NCI-H1417 (cell line): ENCODE measurements at places on chromosomes 13 and 19.

GRCh38 chr19:35618857-35619256 is 6.3 kb downstream of the HAUS5 start:
- DNase-seq = no peak

DNA sequence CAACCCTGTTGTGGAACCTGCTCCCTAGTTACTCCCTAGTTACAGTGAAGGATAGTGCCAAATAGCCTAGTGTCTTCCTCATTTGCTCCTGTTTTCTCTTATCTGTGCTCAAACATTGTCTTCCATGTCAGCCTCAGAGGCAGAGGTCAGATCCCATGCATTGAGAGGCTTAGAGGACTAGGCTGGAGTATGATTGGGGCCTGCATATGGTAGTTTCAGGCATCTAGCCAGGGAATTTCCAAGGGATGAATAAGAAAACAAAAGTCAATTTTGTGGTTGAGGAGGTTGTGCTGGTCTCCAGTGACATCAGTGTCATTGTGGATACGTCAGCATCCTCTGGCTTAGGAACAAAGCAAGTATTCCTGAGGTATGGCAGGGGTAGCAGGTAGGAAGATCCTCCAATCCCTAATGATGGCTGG is 9.4 kb downstream of the ZNF546 start:
- no peak for DNase-seq

DNA sequence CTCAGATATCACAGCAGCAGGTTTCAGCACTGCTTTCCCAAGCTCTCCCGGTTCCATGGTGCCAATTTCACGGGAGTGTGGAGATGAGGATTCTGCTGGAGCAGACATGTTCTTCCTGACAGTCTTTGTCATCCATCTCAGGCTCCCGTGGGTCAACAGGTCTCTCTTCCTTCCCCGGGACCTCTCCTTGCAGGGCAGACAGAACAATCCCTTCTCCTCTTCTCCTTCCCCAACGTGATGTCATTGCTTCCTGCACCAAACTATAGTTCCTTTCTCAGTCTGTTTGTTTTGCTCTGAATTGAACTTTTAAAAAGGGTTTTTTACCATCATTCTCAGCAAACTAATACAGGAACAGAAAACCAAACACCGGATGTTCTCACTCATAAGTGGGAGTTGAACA is 107.9 kb downstream of the ZNF536 start:
- no peak for DNase-seq

DNA sequence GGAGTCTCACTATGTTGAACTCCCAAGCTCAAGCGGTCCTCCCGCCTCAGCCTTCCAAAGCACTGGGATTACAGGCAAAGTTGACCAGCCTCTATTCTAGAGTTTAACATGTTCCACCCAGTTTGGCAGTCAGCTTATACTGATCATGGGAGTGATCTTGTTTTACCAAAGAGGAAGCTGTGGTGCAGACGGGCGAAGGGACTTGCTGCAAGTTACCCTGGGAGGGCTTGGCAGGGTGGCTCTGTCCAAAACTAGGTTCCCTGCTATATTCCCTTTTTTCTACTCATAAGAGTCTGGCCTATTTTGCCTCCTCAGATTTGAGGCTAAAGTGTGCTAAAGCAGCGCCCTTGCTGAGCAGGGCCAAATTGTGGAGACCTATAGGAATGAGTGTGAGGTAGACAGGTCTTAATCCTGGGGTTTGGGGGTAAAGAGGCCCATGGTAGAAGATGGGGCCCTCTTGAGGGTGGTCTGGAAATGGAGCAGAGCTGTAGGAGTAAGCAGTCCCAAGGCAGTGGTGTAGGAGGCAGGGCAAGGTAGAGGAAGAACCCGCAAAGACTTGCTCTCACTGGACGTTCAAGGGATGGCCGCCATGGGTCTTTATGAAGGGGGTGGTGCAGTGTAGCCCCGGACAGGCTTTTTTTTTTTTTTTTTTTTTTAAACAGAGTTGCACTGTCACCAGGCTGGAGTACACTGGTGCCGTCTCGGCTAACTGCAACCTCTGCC is 3.3 kb downstream of the RPS19 start:
- no peak for DNase-seq

- no peak for DNase-seq
Observed at GRCh38 chr19:41324921-41325639, 15.1 kb downstream of the CCDC97 start.

DNA sequence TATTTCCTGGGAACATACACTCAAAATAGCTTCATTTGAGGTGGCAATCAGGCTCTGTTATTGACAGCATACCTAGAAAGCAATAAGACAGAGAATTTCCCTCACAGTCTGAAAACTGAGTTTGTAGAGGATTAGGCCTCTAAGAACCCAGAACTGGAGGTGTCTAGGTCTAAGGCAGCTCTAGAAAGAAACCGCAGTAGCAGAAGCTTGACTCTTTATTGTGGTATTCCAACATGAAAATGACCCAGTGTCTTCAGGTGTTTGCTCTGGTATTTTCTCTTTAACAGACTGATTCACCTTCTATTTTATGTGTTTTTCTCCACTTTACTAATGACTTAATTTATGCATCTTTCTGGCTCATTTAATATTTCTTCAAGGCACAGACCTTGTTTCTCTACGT is 8.5 kb downstream of the COG6 start:
- DNase-seq = no peak

GRCh38 chr13:75226733-75227435 is 255.1 kb downstream of the TBC1D4 start:
- DNase-seq = no peak

DNA sequence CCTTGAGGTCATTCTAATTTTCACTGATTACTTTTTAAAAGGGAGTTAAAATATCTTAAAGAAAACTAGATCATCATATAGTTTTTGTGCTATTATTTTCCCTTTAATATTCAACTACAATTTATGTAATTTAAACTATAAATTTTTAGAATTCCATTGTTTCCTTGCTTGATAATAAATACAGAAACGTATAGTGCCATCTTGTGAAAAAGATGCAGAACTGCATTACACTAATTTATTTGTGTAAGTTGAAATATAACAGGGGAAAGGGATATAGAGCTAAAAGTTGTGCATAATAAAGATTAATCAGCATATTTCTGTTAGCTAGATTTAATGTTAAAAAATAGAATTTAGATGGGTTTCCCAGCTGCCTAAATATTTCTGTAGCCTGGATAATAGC is 61.5 kb upstream of the TDRD3 start:
- DNase-seq = peak; percentile 56

DNA sequence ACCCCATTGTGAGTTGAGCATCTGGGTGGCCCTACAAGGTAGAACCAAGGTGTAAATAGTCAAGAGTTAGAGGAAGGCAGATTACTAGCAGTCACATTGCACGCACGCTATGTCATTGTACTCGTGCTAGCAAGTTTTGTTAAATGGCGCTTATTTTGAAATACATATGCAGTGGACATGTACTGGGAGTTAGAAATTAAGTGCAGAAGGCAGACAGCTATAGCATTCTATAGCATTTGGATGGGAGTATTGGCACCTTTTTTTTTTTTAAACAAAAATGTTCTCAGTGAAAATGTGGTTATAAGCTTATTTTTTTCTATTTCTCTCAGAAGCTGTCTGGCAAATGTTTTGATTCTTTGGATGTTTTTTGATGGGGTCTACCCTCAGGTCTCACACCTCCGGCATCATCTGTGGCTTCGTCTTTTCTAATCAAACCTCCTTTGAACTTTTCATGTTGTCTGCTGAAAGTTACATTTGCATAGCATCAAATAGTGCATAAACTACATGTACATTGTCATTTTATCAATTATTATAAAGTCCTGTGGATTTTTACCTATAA is 68.1 kb downstream of the ARHGEF7 start:
- DNase-seq = no peak

DNA sequence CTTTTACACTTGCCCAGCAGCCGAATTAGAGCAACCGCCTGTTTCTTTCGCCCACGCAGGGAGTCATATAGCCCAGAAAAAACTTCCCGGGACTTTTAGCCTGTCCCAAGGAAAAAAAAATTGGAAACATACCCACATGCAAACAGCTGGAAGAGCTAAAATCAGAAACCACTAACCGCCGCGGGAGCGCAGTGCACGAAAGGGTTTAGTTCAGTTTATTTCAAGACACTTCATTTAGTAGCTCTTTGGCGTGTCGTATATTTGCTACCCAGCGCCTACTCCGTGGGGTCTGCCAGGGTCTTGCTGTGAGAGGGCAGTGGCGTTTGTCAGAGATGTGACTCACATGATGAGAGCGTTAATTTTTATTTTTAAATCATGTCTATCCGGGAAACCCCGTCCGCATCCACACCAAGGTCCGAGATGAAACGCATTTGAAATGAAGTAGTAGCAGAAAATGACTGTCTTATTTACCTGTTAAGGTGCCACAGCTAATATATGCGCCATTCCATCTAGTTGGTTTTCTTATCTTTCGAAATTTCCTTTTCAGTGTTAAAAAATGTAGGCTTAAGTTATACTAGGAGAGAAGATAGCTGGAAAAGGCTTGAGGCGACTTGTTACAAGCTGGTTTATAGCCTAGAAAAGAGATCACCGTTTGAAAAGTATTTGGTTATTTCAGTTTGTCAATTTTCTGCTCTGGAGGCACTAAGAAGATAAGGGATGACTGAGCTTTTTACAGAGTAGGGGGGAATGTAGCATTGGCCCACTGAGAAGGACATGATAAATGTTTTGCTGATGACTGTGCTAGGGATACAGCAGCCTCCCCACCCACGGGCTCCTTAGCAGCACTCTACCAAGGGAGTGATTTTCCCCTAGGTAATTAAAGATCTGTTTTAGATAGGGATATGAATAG is 1.7 kb downstream of the KLF5 start:
- peak; percentile 69 for DNase-seq

DNA sequence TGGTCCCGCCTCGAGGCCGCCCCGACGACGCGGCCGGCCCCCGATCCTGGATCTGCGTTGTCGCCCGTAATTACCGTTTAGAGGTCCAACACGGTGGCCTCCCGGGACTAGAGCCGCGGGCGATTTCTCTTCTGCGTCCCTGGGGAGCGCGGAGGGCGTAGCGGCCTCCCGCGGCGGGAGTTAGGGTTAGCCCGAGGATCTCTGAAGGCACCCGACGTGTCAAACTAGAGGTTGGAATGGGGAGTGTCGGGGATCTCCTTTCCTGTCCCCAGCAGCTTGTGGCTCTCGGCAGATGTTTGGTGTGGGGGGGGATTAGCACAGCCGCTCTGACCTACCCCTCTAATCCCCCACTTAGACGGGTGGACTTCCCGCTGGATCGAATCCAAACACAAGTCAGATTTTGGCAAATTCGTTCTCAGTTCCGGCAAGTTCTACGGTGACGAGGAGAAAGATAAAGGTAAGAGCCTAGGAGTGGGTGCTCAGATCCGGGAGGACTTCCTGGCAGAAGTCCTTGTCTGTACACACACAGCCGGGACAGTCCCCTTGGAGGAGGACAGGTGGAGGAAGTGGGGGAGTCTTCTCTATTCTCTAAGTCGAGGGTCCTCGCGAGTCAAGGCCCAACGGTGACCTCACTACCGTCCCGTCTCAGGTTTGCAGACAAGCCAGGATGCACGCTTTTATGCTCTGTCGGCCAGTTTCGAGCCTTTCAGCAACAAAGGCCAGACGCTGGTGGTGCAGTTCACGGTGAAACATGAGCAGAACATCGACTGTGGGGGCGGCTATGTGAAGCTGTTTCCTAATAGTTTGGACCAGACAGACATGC is 581 bp downstream of the CALR start:
- DNase-seq = no peak

DNA sequence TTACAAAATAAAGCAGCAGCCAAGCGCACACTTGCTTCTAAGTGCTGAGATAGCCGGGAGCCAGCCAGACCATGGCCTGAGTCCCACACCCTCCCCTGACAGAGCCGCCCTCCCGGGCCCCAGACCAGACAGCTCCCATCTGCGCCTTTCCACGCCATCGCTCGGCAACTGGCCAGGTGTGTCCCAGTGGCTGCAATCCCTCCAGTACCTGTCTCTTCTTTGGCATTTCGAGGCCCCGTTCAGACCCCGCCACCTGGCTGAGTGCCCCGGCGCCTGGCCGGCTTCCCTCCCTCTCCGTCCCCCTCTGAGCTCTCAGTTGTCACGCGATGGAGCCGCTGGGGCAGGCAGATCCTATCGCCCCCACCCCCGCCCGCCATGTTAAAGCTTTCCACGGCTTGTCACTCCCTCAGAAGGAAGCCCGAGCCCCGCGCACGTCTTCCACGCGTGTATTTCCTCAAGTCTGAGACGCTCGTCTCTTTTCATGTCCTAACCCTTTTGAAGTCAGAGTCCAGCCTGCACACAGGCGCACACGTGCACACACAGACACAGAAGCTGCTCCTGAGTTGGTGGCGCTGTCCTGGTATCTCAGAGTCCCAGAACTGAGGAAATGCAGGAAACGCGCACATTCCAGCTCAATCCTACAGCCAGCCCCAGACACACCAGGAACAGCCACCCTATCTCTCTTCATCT is 7.9 kb downstream of the MLLT1 start:
- DNase-seq = no peak

DNA sequence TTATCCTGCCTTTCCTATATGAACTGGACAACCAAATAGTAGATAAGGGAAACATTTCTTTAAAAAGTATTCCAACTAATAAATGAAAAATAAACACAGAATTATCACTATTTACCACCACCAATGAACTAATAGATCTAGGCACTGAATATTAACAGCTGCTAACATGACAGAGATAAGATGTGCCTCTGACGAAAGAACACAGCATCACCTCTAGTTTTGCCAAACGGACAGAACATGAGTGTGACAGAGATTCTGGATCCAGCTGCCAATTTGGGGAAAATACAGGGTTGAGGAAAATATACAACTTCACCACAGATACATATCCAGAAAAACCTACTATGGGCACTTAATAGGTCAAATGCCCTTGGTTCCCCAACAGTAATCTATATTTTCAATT is 18.0 kb downstream of the VPS36 start:
- no peak for DNase-seq

DNA sequence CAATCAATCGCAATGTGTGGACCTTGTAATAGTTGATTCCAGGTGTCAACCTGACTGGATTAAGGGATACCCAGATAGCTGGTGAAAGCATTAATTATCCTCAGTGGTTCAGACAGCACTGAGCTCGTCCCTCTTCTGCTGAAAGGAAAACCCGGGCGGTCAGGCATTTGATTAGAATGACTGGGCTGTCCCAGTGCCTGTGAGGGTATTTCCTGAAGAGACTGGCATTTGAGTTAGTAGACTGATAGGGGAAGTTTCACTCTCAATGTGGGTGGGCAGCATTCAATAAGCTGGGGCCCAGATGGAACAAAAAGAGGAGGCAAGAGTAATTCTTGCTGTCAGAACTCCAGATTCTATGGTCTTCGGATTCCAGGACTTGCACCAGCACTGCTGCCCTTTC is 31.9 kb downstream of the KPNA3 start:
- DNase-seq = no peak

DNA sequence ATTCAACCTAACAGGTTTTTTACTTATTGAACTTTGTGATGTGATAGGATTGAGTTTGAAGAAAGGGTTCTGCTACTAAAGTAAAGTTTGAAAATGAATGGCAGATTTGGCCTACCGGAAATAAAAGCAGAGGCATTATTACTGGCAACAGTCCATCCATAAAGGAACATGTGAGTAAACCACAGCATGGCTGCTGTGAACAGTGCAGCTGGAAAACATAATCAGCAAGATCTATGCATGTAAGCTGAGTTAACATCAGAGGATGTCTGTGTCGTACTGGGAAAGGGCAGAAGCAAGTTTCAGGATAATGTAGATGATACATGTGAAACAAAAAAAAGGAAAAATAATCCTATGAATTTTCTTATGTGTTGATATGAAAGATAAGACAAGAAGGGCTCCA is 87.6 kb downstream of the CYSLTR2 start:
- no peak for DNase-seq

GRCh38 chr13:99875391-99875790 is 96.2 kb downstream of the ZIC5 start:
- DNase-seq = peak; percentile 60

- DNase-seq = no peak
Observed at GRCh38 chr13:50707628-50708027, 135.9 kb downstream of the DLEU7 start.

GRCh38 chr19:21133633-21134032 is 8.2 kb upstream of the ZNF431 start:
- DNase-seq = no peak
